Endothelial cell of umbilical vein (primary cell): ENCODE measurements at places on chromosomes 4 and X. TPM values are rescaled to one million over a fixed set of nuclear protein-coding genes. Genes with fewer than 3 reads are reported as not detected.

- DNase-seq: peak; percentile 76
Observed at GRCh38 chr4:168451744-168452390, 28.4 kb downstream of the DDX60L start.

RGN gene
- 0.27 and 0.58 TPM in 2 replicates for polyA plus RNA-seq

DNA sequence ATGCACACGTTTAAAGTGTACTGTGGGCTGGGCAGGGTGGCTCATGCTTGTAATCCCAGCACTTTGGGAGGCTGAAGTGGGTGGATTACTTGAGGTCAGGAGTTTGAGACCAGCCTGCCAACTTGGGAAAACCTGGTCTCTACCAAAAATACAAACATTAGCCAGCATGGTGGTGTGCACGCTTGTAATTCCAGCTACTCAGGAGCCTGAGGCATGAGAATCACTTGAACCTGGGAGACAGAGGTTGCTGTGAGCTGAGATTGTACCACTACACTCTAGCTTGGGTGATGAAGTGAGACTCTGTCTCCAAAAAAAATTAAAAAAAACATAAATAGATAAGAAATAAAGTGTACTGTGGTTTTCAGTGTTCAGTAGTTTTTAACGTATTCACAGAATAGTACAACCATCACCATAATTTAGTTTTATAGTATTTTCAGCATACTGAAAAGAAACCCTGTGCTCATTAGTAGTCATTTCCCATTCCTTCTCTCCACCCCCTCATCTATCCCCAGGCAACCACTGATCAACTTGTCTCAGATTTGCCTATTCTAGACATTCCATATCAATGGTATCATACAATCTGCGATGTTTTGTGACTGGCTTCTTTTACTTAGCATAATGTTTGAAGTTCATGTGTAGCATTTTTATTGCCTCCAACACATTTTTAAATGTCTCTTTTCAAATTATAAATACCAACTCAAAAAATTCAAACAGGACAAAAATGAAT is 19.1 kb downstream of the SLAIN2 start:
- no peak for DNase-seq

DNA sequence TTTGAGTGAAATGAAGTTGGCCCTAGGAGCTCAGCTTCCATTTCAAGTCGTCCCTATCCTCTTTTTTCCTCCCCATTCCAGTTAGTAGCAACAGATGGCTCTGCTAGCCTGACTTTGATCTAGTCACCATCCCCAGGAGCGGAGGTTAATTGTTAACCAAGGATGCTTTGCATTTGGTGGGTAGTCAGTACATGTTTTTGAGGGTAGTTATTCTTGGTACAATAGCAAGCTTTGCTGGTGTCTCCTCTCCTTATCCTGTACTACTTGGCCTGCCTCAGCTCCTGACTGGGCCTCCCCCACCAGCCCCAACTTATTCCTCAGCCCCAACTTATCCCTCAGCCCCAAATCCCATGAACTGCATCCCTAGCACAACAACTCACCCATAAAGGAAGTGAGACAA is 14.8 kb upstream of the RTL5 start:
- no peak for DNase-seq

USP26 gene
- polyA plus RNA-seq: not detected in 2 replicates

GRCh38 chrX:105526431-105526830 is 295.9 kb upstream of the NRK start:
- DNase-seq: no peak

- DNase-seq: no peak
Observed at GRCh38 chrX:53715346-53715924, 28.9 kb upstream of the HUWE1 start.

DNA sequence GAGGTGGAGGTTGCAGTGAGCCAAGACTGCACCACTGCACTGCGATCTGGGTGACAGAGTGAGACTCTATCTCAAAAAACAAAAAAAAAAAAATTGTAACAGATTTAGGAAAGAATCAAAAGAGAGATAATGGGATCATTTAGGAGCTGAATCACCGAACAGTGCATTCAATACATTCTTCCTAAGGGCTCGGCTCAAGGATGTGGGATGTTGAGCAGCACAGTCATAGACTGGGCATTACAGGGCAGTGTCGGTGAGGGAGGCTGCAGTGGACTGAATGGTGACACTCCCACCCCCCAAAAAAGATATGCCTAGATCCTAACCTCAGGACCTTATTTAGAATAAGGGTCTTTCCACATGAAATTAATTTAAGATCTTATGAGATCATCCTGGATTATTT is 70.0 kb downstream of the EVC2 start:
- no peak for DNase-seq

POU4F2 gene
- not detected in 2 replicates for polyA plus RNA-seq

FUNDC1 gene
- polyA plus RNA-seq: 6.1 and 10.2 TPM in 2 replicates

TIMM17B gene
- 73.1 and 107 TPM in 2 replicates for polyA plus RNA-seq

- no peak for DNase-seq
Observed at GRCh38 chrX:103063918-103064434, at the start of gene BEX1. TSS of gene BEX1 (minus strand) at chrX:103064171. CDS start at chrX:103063274, 897 bp downstream.

GPM6B gene
- 0.16 and 0.30 TPM in 2 replicates for polyA plus RNA-seq

GRCh38 chrX:69124108-69124507 is 41.1 kb downstream of the PJA1 start:
- no peak for DNase-seq

DNA sequence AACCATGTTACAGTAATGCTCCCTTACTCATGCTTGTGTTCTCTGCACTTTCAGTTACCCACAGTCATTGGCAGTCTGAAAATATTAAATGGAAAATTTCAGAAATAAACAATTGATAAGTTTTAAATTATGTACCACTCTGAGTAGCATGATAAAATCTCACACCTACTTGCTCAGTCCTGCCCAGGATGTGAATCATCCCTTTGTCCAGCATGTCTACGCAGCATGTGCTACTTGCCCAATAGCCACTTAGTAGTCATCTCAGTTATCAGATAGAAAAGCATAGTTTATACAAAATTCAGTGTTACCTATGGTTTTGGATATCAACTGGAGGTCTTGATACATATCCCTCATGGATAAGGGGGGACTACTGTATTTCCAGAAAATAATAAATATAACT is 577.1 kb downstream of the GALNTL6 start:
- DNase-seq: no peak

DNA sequence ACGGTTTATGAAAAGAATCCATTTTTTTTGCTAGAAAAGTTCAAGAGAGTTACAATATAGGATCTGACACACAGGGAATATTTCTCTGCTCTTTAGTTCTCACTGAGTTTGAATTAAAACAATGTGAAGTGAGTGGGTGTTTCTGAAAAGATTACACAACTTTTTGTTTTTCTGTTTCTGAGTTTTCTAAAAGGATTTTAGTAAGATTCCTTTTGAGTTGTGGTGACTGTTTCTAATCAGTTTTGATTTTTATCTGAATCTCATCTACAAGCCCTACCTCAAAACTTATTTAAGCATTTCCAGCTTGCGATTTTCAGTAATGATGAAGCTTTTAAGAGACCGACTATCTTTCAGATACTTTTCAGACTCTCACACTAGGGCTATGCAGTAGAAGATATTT is 141.7 kb downstream of the GPAT3 start:
- no peak for DNase-seq

DNA sequence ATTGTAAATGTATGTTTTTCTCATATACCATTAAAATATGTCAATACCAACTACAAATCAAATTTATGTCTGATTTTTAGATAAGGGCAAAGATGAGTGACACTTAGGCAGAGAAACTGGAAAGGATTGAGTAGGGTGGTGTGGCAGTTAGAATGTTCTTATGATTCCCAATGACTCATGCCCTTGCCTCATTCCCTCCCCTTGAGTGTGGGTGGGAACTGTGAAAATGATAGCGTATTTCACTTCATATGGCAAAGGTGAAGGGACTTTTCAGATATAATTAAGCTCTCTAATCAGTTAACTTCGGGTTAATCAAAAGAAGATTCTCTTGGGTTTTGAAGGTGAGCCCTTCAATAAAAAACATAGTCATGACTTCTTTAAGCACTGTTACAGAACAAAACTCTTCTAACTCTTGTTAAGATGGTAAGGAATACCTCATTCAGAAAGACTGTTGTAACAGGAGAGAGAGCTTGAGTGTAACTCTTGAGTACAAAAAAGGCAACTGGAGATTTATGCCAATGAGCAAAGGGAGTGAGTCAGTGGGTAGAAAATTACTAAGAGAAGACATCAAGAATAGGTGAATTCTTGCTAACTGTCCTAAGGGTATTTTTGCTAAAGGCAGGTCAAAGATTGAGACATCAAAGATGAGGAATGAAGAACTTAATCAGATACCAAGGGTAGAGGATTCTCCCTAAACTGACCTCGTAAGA is 329.5 kb downstream of the KCTD8 start:
- DNase-seq: no peak

DNA sequence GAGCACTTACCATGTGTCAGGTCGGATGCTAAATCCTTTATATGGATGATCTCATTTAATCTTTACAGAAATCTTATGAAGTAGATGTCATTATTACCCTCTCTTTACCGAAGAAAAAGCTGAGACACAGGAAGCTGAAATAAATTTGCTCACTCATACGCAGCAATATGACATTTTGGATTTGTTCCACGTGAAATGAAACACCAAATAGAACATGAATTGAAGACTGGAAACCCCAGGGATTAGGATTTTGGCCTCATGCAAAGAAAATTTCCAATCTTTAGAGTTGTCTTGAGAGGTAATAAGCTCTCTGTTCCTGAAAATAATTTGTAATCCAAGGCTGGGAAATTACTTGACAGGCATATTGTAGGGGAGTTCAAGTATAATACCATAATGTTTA is 354.4 kb upstream of the CLNK start:
- no peak for DNase-seq

- no peak for DNase-seq
Observed at GRCh38 chr4:141004823-141005222, 128.4 kb downstream of the RNF150 start.

C4orf36 gene
- polyA plus RNA-seq: not detected in 2 replicates

DNA sequence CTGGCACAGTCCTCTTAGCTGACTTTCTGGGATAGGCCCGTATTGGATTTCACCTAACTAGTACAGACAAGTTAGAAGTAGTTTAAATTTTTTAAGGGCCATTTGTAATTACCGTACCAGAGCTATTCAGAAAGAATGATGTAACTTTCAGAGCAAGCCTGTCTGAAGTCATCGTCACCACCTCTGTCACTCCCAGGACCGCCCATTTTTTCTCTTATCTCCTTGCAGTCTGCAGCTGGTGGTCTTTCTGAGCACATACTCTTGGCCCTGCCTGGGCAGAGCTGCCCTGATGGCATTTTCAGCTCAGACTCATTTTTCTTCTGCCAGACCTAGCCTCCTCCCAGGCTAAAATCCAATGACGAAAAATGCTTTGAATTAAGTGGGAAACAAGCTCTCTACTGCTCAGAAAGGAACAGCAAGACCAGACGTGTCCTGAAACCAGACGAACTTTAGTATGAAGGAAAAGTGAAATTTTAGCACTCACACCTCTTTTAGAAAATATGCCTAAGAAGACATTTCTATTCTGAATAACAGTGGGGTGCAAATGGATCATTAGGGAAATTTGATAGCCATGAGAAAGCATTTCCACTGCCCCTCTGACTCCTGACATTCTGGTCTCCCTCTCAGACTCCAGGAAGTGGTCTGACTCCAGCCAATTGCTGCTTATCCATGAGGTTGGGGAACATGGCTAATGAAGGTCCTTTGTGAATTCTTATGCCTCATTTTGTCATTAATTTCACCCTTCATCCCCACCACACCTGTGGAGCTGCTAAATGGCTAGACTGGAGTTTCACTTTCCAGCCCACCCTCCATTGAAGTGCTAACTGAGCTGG is 162.4 kb upstream of the GYPA start:
- DNase-seq: no peak

GRCh38 chrX:45851434-45851991 is 650.8 kb upstream of the DIPK2B start:
- DNase-seq: peak; percentile 1

DNA sequence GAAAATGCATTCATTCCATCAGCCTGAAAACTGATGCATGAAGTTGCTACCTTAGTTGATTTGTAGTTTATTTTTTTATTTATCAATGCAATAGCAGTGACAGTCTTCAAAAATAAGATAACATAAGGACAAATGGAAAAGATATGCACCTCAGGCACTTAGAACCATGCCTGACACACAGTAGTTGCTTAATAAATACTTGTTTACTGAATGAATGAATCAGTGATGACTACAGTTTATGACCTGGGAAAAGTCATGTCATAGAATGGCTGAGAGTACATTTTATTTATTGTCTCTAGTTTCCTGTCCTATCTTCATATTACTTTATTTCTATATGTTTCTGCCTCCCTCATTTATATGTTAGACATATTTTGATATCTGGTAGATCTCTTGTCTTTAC is 171.8 kb downstream of the TLL1 start:
- DNase-seq: no peak

DNA sequence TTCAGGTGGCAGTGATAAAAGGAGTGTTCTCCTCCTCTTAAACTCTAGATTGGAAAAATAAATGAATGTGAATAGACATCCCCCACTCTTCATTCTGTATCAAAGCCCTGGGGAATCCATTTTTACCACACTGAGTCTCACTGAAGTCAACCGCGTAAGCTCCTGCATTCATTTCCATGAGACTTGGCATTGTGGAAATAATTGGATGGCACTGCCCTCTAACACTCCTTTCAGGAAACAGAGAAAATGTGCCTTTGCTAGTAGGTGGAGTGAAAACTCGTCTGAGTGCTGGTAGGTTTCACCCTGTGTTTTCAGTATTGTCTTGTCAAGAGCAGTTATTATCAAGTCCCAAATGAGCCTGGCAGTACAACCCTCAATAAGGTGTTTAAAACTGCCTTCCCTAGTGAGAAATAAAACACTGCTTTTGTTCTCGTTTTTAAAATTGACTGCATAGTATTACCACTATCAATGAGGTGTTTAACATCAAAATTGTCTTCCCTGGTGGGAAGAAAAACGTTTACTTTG is 9.7 kb upstream of the CDKN2AIP start:
- DNase-seq: peak; percentile 39

ANK2 gene
- polyA plus RNA-seq: not detected in 2 replicates

- no peak for DNase-seq
Observed at GRCh38 chrX:42825201-42825600, 47.2 kb upstream of the PPP1R2C start.

DNA sequence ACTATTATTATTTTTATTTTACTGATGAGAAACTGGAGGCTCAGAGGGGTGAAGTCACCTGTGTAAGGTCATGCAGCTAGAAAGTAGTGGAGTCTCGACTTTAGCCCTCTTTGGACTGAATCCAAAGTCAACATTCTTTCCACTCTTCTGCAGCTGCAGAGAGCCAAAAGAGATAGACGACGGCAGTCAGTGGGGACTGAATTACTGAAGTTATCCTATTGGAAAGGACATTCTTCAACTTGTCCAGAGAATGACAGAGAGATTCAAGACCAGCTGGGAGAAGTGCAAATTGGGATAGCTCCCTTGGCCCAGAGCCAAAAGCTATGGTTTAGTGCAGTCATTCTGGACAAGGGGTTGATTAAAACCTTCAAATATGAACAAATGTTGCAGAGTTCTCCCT is 42.5 kb downstream of the VGLL1 start:
- DNase-seq: no peak

DNA sequence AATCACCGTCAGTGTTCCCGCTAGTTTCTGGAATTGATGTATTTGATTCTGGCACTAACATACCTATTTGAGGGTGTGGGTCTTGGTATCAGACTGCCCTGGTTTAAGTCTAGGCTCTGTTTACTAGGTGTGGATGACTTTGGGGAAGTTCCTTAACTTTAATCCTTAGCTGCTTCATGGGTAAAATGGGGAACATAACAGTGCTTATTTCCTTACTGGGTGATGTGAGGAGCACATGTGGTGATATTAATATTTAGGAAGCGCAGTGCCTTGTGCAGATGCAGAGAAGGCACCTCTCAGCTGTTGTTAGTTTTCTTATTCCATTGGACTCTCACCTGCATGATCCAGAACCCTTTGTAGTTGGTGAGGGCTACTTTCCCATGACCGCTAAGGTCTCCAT is 17.1 kb downstream of the RNF4 start:
- DNase-seq: no peak

GRCh38 chrX:107579956-107580355 is 48.4 kb upstream of the PRPS1 start:
- no peak for DNase-seq
